Left lung (tissue), 14 donors: ENCODE measurements at places on chromosomes 13 and 19. TPM values are rescaled to one million over a fixed set of nuclear protein-coding genes. Genes with fewer than 3 reads are reported as not detected.

The ALKBH6 gene
- polyA plus RNA-seq, result 17.1 TPM

The RFPL4AL1 gene
- polyA plus RNA-seq, result not detected

The FUT3 gene
- 0.56 TPM for polyA plus RNA-seq

The SIGLEC8 gene
- polyA plus RNA-seq, result not detected

The DPF1 gene
- 4.2 TPM for polyA plus RNA-seq

The LCP1 gene
- 20.0 TPM for polyA plus RNA-seq

The NKPD1 gene
- 0.08 TPM for polyA plus RNA-seq

The PCP2 gene
- polyA plus RNA-seq, result 0.57 TPM

The CTXN1 gene
- 6.4 TPM for polyA plus RNA-seq

The KL gene
- 8.2 TPM for polyA plus RNA-seq

The AMER2 gene
- 0.04 TPM for polyA plus RNA-seq

The ZIC2 gene
- 0.06 TPM for polyA plus RNA-seq

The PRRG2 gene
- polyA plus RNA-seq, result 3.8 TPM

The ZNF534 gene
- polyA plus RNA-seq, result 0.36 TPM

The PODNL1 gene
- 1.4 TPM for polyA plus RNA-seq

The ADPRHL1 gene
- polyA plus RNA-seq, result 1.7 TPM

The LYPD5 gene
- polyA plus RNA-seq, result 0.35 TPM

The LAMP1 gene
- polyA plus RNA-seq, result 131 TPM

The U2AF2 gene
- 164 TPM for polyA plus RNA-seq

The ACP7 gene
- 0.13 TPM for polyA plus RNA-seq

The TJP3 gene
- polyA plus RNA-seq, result 11.2 TPM

The ZNF90 gene
- 35.7 TPM for polyA plus RNA-seq

The ERICH6B gene
- 3.3 TPM for polyA plus RNA-seq

The C1QTNF9 gene
- polyA plus RNA-seq, result 0.25 TPM

The CYP4F8 gene
- polyA plus RNA-seq, result not detected

The COL4A2 gene
- 384 TPM for polyA plus RNA-seq

The UQCRFS1 gene
- 17.6 TPM for polyA plus RNA-seq

The LILRA2 gene
- 0.98 TPM for polyA plus RNA-seq

The SELENOV gene
- 0.28 TPM for polyA plus RNA-seq

The HRC gene
- polyA plus RNA-seq, result 12.2 TPM

The ATP4A gene
- not detected for polyA plus RNA-seq

The URAD gene
- polyA plus RNA-seq, result not detected

The ZNF254 gene
- 37.6 TPM for polyA plus RNA-seq

The SYT3 gene
- polyA plus RNA-seq, result 0.20 TPM

The PCDH20 gene
- 11.3 TPM for polyA plus RNA-seq

The ZNF568 gene
- polyA plus RNA-seq, result 25.5 TPM

The ANGPTL8 gene
- 0.49 TPM for polyA plus RNA-seq

The FUT1 gene
- 5.9 TPM for polyA plus RNA-seq

The MAST1 gene
- polyA plus RNA-seq, result 1.6 TPM

The RXFP2 gene
- polyA plus RNA-seq, result not detected

The C19orf73 gene
- polyA plus RNA-seq, result not detected

The LGI4 gene
- polyA plus RNA-seq, result 2.0 TPM

The CYP4F11 gene
- polyA plus RNA-seq, result not detected

The JAK3 gene
- 3.9 TPM for polyA plus RNA-seq
